ENCODE measurements at places on chromosomes 4 and X. TPM values are rescaled to one million over a fixed set of nuclear protein-coding genes. Genes with fewer than 3 reads are reported as not detected.

- DNase-seq: no peak
These were observed 197.8 kb downstream of the PALLD start for GRCh38 chr4:168694667-168695066.

DNA sequence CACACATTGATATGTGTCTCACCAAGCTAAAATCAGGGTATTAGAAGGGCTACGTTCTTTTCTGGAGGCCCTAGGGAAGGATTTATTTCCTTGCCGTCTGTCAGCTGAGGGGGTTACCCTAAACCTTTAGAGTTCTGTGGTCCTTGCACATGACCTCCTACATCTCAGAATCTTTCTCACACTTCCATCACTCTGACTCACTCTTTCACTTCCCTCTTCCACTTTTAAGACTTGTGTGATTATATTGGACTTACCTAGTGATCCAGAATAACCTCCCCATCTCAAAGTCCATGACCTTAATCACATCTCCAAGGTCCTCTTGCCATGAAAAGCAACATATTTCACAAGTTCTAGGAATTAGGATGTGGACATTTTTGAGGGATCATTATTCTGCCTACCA is 53.6 kb upstream of the FUNDC1 start:
- DNase-seq: no peak

DNA sequence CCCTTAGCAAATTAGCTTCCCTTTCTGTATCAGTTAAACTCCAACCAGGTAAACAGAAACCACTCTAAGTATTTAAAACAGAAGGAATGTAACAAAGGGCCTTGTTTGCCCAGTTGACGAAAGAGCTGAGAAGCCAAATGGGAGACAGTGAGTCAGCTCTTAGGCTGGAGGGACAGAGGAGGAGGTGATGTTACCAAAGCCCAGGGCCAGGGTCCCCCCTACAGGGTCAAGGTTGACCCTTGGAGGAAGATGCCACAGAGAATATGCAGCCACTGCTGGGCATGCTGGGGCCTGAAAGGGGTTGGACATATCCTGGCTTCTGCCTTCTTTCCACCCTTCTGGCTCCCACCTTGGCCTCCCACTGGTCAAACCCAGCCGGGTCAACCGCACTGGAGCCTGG is 38.3 kb upstream of the LGI2 start:
- DNase-seq: no peak

DNA sequence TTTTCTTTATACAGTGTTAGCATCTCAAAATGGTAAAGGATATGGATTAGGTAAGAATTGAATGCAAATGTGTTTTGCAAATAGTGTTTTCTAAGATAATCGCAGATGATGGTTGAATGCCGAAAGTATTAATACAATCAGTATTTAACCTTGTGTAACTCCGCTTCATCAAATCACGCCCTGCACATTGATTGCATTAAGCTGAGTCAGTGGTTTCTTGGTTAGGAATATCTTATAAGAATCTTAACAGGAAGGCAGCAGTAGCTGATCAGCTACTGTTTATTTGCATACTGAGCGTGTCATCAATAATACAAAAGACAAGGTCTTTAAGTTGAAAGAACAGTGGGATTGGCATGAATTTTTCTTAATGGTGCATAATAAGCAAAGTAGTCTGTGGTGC is 545.4 kb downstream of the RPA4 start:
- no peak for DNase-seq

DNA sequence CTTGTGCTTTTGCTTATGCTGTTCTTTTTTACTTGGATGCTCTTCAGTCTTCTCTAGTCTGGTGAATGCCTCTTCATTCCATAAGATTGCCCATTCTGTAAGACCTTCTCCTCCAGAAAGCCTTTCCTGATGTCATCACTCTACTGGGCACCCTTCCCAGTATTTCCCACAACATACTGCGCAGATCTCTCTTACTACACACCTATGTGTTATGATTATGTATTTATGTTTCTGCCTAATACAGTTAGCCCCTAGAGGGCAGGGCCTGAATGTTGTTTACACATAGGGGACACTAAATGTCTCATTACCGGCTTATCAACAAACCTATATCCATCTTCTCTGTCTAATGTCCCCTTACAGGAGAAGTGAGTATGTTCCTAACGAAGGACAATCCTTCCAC is 21.1 kb downstream of the AIFM1 start:
- DNase-seq: no peak

DNA sequence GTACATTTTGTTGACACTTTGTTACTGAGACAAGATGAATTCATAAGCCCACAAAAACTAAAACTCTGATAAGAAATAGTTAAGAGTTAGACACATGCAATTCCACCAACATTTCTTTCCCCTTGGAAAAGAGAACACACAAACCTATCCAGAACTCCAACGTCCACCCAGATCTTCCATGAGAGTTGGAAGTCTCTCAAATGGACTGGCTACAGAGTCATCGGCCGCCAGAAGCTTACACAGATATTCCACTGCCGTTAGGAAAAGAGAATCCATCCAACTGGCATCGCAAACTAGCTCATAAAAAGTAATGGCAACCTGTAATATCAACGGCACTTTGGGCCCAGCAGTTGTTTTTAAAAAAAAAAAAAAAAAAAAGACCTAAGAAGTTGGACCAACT is 114.7 kb downstream of the PRKX start:
- DNase-seq: no peak

DNA sequence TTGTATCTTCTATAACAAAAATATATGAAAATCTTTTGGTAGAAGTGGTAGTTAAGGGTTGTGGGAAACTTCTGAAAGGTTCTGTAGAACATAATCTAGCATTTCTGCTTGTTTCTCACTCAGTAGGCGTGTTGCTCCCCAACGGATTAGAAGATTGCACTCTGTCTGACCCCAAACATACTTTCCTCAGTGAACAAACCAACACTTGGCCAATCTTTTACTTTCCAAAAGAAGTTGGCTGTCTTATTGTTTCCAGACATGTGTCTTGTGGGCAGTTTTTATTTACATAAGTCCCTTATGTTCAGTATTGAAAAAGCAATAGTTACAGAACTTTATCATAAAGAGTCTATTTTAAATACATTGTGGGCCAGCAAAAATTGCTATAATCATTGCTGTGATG is 312.8 kb upstream of the EPHA5 start:
- DNase-seq: no peak

DNA sequence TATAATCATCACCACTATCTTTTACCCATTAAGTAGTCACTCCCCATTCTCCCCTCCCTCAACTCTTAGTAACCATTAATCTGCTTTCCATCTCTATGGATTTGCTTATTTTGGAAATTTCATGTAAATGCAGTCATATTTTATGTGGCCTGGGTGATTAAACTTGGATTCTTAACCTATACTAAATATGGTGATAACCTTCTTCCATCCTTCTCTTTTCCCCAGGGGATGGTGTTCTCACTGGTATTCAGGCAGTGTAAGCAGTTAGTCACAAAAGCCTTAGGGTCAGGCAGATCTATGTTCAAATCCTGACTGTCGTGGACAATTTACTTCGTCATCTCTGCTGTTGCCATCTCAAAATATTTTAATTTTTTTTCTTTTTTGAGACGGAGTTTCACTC is 29.6 kb downstream of the RAB40AL start:
- no peak for DNase-seq

GRCh38 chrX:105821471-105822121 is 743 bp upstream of the NRK start:
- no peak for DNase-seq

DNA sequence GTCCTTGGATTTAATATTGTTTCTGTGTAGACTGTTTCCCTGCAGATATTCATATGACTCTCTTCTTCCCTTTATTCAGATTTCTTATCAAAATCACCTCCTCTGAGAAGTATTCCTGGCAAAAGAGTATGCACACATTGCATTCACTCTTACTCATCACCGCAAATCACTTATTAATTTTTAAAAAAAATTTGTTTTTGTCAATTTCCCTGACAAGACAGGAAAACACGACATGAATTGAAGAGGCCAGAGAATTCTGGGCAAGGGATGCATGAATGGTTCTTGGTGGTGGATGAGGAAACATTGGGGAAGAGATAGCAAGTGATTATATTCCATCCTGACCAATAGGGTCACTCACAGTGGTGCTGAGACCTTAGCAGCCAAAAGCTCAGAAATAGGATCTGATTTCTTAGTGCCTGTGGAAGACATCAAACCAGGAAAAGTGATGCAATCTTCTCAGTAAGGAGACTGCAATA is 522.5 kb upstream of the AGA start:
- no peak for DNase-seq

DNA sequence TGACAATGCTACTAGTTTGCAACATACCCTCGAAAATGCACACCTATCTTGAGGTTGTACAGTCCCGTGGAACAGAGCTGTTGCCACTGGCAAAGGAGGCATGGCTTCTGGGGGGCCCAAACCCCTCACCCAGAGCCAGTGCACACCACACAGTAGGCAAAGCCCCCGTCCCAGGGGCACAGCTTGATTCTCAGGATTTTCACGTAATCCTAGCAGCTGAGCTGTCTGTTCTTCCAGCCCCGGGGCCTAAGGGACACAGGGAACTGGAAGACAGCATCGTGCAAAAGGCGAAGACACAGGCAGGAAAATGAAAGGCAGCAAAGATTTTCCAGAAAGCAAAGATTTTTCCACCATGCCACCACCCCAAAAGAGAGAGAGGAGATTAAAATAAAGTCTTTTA is 77.2 kb downstream of the JAKMIP1 start:
- DNase-seq: no peak

GRCh38 chr4:159055833-159056232 is 47.0 kb upstream of the RAPGEF2 start:
- no peak for DNase-seq

GRCh38 chrX:154409222-154409871 is at the start of gene DNASE1L1:
Gene DNASE1L1, minus strand, starts transcription at chrX:154409254. Its CDS starts 3,686 bp downstream, at chrX:154405568.
- peak; percentile 42 for DNase-seq

- DNase-seq: no peak
These were observed 61.5 kb upstream of the FAM241A start for GRCh38 chr4:112083587-112084347.

GRCh38 chr4:189870511-189871234 is 70.0 kb upstream of the FRG1 start:
- no peak for DNase-seq

DNA sequence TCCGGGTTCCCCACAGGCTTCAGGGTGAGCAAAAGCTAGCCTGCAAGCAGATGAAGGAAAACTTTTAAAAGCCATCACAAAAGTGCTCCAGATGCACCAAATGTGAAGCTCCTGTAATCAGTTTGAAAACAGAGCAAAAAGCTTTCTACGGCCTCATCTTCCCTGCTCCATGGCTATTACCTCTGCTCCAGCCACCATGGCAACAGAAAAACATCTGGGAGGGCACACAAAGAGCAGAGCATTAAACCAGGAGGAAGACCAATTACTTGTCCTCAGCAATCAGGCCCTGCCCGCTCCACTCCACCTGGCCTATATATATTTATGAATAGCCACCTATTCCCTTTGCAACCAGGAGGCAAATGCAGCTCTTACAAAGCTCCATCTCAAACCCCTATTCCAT is 33.6 kb downstream of the TMEM154 start:
- DNase-seq: no peak

DNA sequence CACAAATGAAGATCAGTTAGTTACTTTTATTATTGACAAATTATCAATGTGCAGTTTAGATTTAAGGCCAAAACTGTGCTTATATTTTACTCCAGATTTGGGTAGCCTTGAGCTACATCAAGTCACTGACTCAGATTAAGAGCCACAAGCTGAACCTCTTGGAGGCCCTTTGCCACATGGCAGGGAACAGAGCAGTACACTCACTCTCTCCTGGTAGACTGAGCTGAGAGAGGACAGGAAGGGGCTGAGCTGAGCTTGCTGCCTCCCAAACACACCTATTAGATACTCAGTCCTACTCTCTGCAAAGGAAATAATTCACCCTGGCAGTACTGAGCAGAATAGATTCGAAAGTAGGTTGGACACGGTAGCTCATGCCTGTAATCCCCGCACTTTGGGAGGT is 7.8 kb downstream of the STAP1 start:
- no peak for DNase-seq

- DNase-seq: no peak
These were observed 563.5 kb downstream of the PCDH7 start for GRCh38 chr4:31283679-31284078.

GRCh38 chrX:65874110-65874509 is 165.8 kb downstream of the VSIG4 start:
- DNase-seq: no peak

DNA sequence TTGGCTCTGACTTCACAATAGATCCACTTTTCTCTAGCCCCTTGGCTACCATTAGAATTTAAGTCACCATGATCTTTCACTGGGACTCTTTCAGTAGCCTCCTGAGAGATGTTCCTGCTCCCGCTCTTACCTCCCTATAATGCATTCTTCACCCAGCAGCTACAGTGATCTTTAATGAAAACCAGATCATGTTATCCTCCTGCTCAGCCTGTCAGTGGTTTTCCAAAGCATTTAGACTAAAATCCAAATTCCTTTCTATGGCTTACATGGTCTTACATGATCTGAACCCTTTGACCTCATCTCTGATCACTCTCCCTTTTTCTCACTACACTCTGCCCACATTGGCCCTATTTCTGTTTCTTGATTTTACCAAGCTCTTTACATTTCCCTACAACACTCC is 18.3 kb upstream of the RPS6KA3 start:
- no peak for DNase-seq

- no peak for DNase-seq
These were observed 318.6 kb downstream of the LDB2 start for GRCh38 chr4:16579866-16580265.

GRCh38 chr4:77695774-77696173 is 90.2 kb downstream of the CXCL13 start:
- peak; percentile 73 for DNase-seq

Gene SUPT20HL2
- polyA plus RNA-seq: not detected

Gene XK
- not detected for polyA plus RNA-seq

Gene MMRN1
- polyA plus RNA-seq: not detected

Gene PNCK
- polyA plus RNA-seq: 0.28 TPM

Gene IBSP
- polyA plus RNA-seq: not detected

Gene PPP2R2C
- polyA plus RNA-seq: not detected

Gene AMER1
- 1.2 TPM for polyA plus RNA-seq

Gene PTTG2
- polyA plus RNA-seq: not detected

Gene TFE3
- 26.4 TPM for polyA plus RNA-seq

Gene ETDA
- polyA plus RNA-seq: not detected

Gene CXCL3
- polyA plus RNA-seq: 0.18 TPM

Data from BJ (cell line).